ENCODE measurements at places on chromosomes 16 and 17.

DNA sequence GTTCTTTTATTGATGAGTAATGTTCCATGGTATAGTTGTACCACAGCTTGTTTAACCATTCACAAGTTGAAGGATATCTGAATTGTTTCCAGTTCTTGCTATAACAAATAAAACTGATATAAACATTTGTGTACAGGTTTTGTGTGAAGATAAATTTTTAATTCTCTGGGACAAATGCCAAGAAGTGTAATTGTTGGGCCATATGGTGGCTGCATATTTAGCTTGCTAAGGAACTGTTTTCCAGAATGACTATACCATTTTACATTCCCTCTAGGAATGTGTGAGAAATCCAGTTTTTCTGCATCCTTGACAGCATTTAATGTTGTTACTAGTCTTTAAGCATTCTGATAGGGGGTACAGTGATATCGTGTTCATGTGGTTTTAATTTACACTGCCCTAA, 368.5 kb downstream of the KIF2B start:
- DNase-seq = no peak

DNA sequence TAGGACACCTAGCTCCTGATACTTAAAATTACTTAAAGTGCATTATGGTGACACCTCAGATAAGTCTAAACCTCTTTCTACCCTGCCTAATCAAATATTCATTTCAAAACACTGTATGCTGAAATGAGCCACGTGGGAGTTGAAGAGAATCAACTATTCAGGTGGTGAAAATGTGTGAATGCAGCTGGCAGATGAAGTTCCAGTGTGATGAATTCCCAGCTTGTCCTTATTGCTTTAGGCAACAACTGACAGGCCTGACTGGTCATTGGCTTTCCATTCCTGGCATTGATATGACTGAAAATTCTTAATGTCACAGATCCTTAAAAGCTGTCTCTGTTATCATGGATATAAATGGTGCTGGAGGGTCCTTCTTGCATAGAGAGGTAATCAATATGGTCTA, 301.9 kb upstream of the TBX2 start:
- DNase-seq = no peak

DNA sequence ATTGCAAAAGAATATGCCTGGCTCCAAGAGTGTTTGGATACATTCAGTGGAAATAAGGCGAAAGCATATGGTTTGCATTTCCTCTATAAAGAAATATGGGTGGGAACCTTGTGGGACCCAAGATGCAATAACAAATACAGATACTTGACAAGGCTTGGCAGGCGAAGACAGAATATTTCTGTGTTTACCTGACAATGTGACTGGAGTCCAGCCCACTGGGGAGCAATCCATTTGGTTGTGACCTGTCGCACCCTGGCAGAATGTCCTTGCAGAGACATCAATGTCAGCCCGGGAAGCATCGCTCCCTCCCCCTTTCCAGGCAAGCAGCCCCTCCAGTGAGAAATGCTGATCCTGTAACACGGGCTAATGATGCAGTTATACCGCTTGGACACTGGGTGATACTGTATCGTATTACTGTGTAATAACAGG, 296.6 kb downstream of the MAF start:
- DNase-seq = no peak

- DNase-seq = no peak
Measured at GRCh38 chr16:72530434-72530833, 358.5 kb upstream of the PMFBP1 start.

- no peak for DNase-seq
Measured at GRCh38 chr16:57479976-57480753, 6.1 kb downstream of the DOK4 start.

DNA sequence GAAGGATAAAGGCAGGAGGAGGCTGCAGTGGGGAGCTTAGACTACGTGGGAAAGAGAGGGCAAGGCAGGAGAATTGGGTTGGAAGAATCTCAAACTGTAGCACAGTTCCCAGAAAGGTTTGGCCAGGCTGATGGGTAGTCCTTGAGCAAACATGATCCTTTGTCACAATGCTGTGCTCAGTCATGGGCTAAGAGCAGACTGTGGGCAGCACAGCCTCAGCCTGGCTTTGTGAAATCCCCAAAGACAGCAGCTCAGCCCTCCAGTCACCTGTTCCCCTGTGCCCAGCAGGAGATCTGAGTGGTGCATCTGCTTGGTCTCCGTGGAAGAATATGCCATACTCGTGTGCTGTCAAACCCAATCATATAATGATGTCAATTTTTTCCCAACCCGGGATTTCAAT, 10.6 kb upstream of the ENGASE start:
- no peak for DNase-seq

DNA sequence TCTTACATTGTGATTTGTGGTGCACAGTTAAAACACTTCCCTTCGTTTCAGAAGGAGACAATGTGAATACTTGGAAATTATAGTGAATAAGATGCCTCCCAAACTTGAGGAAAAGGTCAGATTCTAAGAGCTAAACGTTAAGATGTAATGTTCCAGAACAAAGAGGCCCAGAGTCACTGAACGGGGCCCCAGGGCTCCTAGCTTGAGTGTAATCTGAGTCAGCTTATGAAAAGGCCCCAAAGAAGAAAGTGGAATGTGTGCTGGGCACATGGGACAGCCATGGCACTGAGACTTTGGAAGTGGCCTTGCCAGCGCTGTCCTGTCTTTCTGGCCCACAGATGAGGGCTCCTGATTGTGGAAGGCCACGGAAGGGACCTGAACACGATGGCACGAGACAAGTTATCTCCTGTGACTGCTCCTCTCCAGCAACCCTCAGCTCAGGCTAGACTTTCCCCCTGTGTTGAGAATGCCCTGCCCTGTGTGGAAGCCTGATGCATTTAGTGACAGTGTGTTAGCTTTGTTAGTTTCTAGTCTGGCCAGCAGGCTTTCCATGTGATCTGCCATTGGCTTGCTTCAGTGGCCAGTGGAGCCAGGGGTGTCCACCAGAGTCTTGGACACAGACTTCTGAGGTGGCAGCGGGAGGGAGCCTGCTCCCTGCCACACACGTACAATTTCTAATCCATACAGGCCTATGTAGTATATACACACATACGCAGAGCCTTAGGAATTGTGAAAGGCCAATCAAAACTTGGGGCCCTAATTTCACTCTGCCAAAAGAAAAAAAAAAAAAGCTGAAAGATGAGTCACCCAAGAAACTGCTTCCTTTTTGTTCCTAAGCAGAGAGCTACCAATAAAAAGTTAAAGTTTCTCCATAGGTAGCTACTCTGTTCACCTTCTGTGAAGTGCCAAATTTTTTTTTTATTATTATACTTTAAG, 13.1 kb downstream of the SPATA33 start:
- DNase-seq = no peak
